RWPE2 (cell line): ENCODE measurements at places on chromosomes 5 and 9.
A peak's percentile ranks its signal among the peaks of the same experiment; 100 is the strongest.

DNA sequence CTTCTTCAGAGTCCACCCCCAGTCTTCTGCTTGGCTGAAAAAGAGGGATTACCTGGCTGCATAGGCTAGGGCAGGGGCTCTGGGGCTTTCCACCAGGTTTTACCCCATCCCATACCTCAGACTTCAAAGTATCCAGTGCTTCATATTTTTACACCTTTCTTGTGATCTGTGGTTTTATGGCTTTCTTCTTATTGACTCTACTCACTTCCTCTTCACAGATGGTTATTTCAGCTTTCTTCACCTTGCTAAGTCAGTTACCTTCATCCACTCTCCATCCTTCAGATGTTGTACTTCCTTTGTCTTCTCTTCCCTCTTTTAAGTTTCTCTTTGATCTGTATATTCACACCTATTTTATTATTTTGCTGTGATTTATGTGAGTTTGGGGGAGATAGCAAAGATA lies 104.3 kb downstream of the GRIA1 start:
- DNase-seq, result no peak

GRCh38 chr9:37378613-37379004 lies 43.9 kb upstream of the GRHPR start:
- no peak for DNase-seq

- no peak for DNase-seq
These were observed 766.8 kb downstream of the IRX1 start for GRCh38 chr5:4362411-4362810.

DNA sequence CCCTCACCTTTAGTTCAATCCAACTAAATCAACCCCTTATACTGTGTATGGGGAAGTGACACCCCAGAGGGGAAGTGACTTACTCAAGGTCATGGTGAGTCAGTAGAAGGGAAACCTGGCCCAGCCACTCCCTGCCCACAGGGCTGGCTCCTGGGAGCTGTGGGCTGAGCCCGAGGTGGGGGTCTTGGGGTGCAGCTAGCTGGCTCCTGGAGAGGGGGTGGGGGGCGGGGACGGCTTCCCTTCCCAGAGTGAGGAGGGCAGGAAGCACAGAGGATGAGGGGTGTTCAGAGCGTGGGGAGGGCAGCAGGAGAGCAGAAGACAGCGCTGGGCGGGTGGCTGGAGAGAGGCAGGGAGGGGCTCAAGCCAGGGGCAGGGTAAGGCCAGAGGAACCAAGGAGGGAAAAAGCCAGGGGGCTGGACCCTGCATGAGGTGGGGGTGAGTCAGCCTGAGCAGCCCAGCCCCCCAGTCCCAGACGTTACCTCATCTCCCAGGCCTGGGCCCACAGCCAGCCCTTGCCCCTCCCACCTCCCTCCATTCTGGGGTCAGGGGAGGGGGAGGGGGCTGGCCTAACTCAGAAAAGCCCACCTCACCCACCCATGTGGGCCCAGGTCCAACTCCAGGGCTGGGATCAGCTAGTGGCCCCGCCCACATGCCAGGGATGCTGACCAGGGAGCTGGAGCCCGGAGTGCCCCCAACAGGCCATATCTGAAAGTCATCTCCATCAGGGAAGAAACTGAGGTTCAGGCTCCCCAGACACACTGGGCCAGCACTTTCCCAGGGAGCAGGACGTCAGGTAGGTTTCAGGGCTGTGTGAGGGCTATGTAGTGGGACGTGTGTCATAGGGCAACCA lies 2.8 kb downstream of the PDLIM7 start:
- peak; percentile 98 for DNase-seq

GRCh38 chr5:153829510-153830065 lies 209.1 kb downstream of the FAM114A2 start:
- no peak for DNase-seq

GRCh38 chr5:169190849-169191248 lies 110.1 kb downstream of the SLIT3 start:
- no peak for DNase-seq

GRCh38 chr9:126700296-126700695 lies 86.6 kb downstream of the LMX1B start:
- no peak for DNase-seq

DNA sequence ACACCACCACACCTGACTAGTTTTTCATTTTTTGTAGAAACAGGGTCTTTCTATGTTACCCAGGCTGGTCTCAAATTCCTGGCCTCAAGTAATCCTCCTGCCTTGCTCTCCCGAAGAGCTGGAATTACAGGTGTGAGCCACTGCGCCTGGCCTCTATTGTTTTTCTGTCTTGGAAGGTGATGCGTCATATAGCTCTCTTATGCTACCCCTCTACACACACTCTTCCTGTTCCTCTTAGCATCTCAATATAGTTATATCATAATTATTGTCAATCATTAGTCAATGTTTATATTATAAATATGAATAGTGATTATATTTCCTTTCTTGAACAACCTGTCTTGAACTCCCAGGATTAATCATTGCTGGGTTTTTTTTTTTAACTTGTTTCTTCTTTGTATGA lies 7.3 kb downstream of the PKD2L2 start:
- no peak for DNase-seq

DNA sequence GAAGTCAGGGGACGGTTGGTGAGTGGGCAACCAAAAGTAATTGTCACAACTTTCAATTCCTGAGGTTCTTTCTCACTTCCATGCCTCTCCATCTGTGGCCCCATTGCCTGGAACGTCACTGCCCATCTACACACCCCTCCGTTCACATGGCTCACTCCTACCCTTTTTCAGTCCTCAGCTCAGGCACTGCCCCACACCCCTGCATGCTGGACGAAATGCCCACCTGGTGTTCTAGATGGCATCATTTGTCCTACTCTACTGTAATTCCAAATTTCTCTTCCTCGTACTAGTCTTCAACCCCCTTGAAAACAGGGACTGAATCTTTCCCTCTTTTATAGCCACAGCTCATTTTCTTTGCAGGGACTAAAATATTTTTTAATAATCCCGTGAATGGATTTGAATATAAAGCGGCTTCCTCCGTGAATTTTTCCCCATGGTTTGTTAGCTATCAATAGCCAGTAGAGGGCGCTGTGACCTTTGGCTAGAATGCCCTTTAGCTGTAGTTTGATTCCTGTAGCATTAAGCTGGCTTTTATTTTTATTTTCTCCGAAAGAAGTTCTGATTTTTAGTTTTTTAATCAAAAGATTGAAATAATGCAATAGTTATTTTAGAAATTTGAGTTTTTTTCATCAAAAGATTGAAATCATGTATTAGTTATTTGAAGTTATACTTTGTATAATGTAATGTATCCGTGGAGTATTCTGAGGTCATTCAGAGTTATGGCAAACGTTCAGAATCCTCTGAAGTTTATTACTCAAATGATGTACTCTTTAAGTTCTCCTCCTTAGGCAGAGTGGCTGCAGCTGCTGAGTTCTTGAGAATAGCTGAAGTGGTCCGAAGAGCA lies 232.1 kb downstream of the SH3GL2 start:
- no peak for DNase-seq

DNA sequence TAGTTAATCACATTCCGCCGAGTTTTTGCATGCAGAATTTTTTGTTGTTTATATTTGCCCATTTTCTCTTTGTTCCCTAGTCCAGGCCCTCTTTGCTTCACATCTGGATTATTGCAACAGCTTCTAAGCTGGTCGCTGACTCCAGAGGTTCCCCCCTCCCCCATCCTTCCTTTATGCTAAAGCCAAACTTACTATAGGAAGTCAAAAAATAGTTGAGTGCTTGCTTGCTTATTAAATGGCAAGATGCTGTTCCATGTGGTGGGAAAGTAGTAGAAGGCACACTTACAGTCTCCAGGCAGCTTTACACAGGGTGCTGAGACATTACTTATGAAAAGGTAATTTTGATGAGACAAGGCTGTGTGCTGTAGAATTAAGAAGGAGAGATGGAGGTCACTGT lies 1.3 kb downstream of the ZBTB34 start:
- no peak for DNase-seq

GRCh38 chr9:93304574-93305496 lies 120.9 kb downstream of the WNK2 start:
- DNase-seq, result no peak

- no peak for DNase-seq
These were observed 8.3 kb upstream of the SHROOM1 start for GRCh38 chr5:132838516-132839282.

DNA sequence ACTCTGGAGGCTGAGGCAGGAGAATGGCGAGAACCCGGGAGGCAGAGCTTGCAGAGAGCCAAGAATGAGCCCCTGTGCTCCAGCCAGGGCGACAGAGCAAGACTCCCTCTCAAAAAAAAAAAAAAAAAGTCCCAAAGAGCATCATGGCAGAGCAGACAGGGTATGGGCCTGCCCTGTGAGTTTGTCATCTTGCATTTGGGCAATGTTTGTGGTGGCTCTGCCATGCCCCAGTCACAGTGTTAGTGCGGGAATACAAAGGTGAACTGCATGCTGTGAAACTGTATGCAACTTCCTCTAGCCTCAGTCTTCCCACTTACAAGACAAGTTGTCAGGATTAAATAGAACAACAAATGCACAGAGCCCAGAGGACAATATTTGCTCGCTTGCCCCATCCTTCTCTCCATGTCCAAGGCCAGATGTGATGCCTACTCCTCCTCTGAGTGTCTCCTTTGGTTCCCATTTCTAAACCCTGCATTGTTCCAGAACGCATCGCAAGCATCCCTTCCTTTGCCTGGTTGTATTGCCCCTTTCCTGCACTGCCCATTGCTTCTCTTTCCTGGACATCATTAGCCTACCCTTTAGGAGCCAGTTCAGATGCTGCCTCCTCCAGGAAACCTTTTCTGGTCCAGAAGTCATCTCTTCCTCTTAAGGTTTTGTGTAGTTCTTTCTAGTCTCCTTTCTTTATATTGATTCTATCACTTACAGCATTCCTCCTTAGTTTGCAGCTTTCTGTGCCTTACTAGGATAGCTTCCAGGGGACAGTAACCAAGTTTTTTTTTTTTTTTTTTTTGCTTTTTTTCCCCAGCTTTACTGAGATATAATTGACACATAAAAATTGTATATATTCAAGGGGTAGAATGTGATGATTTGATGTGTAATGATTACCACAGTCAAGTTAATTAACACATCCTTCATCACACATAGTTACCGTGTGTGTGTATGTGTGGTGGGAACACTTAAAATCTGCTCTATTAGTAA lies 69.0 kb upstream of the TNFAIP8 start:
- no peak for DNase-seq

DNA sequence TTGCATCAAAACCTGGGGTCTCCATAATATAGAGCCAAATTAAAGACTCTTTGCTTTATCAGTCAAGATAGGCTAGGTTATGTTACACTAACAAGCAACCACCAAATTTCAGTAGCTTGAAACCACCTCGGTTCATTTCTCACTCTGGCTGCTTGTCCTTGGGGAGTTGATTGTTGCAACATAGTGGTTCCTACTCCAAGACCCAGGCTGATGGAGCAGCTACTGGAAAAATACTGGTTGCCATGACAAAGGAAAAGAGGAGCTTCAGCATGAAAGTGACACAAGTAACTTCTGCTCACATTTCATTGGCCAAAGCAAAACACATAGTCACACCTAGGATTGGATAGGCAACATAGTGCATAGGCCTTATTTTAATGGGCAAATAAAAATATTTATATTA lies 18.5 kb upstream of the RCL1 start:
- DNase-seq, result no peak

- no peak for DNase-seq
These were observed 10.6 kb upstream of the IGFBPL1 start for GRCh38 chr9:38434853-38435252.

DNA sequence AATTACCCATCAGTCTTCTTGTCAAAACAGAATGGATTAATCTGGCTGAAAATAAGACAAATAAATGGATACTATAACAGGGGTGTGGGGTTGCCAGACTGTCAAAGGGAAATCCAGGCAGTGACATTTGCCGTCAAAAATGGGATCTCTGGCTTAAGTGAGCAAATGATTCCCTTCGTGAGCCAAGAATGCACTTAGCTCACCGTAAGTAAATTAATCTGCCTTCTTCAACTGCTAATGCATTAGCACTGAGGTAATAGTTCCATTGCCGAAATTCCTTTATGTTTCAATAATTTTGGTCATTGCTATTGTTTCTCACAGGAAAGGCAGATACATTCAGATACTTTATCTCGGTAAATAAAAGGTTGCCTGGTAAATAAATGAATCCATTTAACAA lies 377.8 kb downstream of the KIAA0825 start:
- no peak for DNase-seq

DNA sequence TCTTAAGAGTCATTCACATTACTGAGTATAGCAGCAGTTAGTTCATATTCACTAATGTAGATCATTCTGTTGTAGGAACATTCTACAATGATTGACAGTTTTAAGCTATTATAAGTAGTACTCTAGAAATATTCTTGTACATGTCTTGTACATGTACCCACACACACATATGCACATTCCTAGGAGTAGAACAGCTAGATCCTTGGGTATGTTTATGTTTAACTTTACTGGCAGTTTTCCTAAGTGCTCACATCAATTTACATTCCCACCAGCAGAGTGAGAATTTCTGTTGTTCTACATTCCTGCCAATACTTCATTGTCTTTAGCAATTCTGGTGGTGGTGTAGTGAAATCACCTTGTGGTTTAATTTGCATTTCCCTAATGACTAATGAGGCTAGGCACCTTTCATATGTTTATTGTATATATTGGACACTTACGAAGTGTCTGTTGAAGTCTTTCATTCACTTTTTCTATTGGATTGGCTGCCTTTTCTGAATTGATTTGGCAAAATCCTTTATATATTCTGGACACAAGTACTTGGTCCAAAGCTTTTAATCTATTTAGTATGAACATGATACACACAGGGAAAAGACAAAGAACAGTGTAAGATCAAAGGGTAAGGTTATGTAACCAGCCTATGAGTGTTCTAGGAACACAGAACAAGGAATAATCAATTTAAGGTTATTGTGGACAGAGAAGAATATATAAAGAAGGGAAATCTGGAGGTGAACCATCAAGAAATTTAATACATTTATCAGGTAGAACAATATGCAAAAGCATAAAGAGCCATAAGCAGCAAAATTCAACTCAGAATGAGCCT lies 95.6 kb downstream of the MLLT3 start:
- no peak for DNase-seq

DNA sequence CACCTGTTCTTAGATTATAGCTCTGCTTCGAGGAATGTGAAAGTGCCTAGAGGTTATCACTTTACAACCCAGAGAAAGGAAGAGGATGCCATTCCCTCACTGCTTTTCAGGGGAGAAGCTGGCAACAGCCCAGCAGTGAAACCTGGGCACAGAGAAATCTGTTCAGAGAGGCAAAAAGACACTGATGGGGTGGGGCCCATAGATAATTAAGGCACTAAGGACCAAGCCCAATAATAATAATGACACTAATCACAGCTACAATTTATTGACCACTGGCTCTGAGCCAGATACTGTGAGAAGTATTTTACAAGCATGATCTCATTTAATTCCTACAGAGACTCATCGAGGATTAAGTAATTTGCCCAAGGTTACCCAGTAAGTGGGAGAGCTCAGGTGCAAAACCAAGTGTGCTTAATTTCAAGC lies 168.3 kb downstream of the PIK3R1 start:
- DNase-seq, result no peak

- no peak for DNase-seq
These were observed 20.3 kb downstream of the LPCAT1 start for GRCh38 chr5:1503241-1504068.

GRCh38 chr9:36818965-36819870 lies 214.8 kb downstream of the PAX5 start:
- DNase-seq, result peak; percentile 34
